Activated CD4-positive, alpha-beta T cell treated with anti-CD3 and anti-CD28 coated beads for 24 hours (primary cell): ENCODE measurements at places on chromosomes 4 and X.

GRCh38 chr4:123463869-123464268, 67.3 kb downstream of the SPRY1 start:
- DNase-seq: no peak

DNA sequence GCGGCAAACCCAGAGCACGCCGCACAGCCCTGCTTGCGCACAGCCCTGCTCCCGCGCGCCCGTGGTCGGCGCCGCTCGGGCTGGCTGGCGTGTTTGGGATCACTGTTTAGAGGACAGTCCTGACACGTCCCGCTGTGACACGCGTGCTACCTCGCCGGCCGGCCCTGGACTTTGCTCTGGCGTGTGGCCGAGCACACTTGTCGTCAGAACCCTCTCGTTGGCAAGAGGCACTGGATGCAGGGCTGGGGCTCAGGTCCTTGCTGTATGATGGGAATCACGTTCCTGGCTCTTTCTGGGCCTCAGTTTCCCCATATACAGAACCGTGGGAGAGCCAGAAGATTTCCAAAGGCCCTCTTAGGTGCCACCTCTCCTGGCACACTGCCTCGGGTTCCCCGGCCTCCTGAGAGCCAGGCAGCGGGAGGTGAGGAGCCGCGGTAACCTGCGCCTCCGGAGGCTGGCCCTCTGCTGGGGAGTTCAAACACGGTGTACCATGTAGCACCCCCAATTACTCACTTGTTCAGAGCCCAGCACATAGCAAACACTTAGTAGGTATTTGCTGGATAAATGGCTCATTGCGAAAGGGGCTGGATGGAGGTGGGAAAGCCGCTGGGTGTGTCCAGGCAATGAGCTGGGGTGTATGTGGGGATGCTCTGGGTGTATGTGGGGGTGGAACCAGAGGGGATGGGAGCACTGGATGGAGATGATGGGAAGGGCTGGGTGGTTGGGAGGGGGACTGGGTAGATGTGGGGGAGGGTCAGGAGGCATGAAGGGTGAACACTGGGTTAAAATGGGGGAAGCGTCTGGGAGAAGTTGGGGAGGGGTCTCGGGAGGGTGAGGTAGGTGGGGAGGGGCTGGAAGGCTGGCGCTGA, 76.6 kb downstream of the HTRA3 start:
- no peak for DNase-seq

DNA sequence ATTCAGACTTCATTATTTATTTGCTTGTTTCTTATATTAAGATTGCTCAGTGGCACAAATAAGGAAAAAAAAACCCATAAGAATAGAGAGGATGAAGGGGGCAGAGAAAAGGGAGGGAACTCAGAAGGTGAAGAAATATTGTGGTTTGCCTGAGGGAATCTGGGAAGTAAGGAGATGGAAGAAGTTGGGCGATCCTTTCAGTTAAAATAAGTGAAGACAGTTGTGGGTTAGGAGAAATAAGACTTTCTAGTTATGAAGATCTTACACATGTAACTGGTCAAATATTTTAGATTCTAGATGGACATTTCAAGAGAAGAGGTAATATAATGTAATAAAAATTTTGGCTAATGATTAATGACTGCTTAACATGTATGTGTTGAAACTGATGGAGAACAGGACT, 138.7 kb upstream of the LIMCH1 start:
- DNase-seq: no peak

DNA sequence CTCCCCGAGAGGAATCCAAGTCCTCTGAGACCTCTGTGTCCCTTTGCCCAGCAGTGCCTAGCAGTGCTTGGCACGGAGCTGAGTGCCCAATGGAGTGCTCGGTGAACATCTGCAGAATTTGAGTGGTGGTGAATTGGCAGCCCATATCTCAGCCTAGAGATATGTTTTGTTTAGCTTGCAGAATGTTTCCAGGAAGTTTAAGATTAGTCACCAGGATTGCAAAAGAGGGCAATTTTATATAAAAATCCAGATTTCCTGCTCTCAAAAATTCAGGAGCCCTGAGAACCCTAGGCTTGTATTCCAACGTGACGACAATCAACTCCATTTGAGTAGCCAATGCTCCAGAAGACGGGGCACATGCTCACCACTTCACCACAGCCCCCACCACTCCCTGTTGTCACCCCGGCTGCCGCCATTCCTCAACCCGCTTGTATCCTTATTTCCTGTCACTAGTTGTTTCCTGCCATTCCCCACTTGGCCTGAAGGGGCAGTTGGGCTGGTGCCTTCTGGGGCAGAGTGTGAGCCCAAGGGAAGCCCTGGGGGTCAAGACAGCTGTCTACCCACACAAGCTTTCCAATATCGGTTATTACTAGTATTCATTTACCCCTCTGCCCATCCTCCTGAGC, 116.9 kb downstream of the EFNB1 start:
- no peak for DNase-seq

DNA sequence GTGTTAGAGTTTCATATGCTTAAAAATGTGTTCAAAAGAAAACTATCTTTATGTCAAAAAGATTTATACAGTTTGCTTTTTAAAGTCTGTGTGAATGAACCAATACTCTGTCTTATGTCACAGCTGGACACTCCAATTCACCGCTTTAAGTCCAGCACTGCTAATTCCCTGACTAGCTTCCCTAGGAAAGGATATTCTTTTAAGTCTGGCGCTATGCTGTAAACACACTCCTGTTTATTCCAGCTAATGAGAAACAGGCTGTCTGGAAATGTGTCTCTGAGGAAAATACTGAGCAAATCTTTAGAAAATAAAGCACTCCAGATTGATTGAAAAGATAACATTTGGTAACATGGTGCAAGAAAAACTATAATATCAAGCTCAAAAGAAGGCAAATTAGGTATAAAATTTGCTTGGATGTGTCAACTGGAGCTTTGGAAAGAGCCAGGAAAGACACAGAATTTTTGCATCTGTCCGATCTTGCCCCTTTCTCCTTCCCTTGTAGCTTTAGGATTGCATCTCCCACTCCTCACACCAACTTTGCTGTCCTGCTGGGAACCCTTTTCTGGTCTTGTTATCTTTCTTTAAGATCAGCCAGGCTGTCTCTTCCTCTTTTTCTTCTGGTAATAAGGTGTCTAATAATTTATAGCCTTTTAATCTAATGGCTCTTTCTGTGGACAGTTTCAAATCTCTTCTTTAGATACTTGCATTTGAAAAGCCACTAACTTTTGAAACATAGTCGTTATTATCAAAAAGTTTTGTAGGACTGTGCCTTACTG, 40.9 kb upstream of the VEGFC start:
- DNase-seq: no peak

DNA sequence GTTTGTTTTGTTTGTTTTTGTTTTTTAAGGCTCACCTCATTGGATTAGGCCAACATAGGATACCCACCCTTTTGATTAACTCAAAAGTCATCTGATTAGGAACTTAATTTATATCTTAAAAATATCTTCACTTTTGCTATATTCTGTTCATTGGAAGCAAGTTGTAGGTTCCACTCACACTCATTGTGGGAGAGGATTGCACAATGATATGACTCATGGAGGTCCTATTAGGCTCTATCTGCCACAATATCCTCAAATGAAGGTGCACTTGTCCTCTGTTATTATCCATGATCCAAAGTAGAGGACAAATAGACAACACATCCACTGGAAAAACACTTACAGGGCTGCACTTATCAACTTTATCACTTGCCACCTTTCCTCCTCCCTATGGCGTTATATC, 60.5 kb upstream of the ADAMTS3 start:
- no peak for DNase-seq

DNA sequence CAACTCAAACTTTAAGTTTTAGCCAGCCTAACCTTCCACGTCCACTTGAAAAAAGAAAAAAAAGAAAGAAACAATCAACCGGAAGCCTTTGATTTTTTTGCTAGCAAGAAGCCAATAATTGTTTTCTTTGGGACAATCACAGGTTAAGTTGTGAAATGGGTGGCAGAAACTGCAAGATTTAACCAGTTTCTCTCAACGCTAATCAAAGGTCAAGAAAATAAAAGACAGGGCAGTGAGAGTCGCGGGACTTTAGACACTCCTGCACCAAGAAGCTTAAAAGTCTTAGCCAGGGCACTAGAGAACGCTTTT, 1.0 kb downstream of the ACSL1 start:
- no peak for DNase-seq

GRCh38 chr4:141660880-141661279, 24.5 kb downstream of the IL15 start:
- DNase-seq: no peak
